Caudate nucleus (tissue), 63 donors: ENCODE measurements at places on chromosomes 1 and 21.

GRCh38 chr1:59323879-59324278 is 27.0 kb downstream of the FGGY start:
- DNase-seq, result no peak

GRCh38 chr1:154081386-154082126 is 73.3 kb downstream of the NUP210L start:
- no peak for DNase-seq

DNA sequence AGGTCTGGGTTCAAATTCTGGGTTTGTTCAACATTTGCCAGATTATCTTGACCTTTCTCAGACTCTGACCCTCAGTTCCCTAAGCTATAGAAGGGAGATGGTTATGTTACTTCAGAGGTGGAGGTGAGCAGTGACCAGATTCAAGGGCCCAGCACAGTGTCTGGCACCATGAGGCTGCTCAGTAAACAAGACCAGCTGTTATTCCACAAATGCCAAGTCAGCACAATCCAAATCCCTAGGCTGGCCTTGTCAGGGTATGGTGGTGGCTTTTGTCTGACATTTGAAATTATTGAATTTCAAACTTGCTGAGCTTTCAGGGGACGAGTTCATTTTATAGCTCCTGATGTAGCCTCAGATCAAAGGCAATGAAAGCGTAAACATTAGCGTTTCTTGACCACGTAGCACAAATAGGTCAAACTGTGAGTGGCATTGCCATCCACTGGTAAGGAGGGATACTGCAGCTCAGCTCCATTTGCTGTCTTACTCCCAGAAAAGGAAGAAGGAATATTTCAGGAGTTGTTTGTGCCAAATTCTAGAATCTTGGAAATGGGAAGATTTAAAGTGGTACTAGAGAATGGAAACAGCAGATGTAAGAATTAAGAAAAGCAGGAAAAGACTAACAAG is 94.3 kb upstream of the EDN2 start:
- no peak for DNase-seq

GRCh38 chr1:14977338-14977931 is 176.1 kb upstream of the TMEM51 start:
- no peak for DNase-seq
